Activated naive CD8-positive, alpha-beta T cell treated with anti-CD3 and anti-CD28 coated beads, Interleukin-2, amount 10 ng/mL, durations not matched to agents 7 days and 5 days (primary cell): ENCODE measurements at places on chromosomes 4 and X. TPM values are rescaled to one million over a fixed set of nuclear protein-coding genes. Genes with fewer than 3 reads are reported as not detected.

The NIPAL1 gene
- 0.97 TPM for total RNA-seq

DNA sequence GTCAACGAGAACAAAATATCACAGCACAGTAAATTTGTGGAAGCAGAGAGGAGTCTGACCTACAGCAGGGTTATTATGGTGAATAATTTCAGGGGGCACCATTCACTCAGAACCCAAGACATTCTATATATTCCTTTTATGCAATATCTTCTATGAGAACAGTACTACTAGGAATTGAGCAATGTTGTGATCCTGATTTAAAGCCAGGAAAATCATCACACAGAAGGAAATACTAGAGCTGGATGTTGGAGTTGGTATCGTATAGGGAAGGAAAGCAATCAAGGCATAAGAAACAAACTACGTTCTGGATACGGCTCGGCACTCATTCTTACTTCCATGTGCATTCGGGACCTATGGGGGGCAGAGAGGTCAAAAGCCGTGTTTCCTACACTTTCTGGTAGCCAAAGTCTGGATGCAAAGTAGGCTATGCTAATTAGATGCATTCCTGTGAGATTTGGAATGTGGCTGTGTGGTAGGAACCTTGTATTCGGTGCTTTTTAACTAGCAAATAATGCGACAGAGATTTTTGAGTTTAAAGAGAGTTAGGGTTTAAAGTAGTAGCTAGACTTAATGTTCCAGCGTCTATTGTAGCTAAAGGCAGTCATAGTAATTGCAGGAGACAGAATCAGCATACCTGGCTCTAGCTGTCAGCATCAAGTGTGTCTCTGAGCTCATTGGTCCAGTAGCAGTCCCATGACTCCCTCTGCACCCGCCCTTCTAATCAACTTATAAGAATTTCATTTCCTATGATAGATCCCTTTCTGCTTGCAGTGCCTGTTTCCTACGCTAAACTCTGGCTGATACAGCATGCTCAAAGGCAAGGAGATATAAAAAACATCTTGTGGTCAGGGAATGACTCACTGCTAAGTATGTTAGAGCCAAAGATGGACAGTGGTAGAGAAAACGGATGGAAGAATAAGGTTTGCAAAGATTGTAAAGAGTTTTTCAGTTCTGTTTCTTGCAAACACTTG is 43.3 kb upstream of the PDGFC start:
- DNase-seq, result no peak

DNA sequence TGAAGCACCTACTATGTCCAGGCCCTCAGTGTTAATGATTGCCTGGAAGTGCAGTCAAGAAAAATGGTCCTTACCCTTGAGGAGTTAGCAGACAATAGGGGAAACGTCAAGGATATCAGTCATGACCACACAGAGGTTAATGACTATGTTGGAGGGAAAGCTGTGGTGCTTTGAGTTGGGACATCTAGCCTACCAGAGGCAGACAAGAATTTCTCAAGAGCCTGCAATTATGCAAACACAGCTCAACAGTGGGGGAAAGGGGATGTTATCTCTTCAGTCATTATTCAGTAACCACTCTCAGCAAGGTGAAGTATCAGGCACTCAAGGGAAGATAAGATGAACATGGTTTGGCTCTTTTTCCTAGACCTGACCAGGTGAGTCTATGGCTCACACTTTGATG is 7.0 kb upstream of the FGFBP1 start:
- no peak for DNase-seq

The ZNF157 gene
- total RNA-seq, result 0.83 TPM

DNA sequence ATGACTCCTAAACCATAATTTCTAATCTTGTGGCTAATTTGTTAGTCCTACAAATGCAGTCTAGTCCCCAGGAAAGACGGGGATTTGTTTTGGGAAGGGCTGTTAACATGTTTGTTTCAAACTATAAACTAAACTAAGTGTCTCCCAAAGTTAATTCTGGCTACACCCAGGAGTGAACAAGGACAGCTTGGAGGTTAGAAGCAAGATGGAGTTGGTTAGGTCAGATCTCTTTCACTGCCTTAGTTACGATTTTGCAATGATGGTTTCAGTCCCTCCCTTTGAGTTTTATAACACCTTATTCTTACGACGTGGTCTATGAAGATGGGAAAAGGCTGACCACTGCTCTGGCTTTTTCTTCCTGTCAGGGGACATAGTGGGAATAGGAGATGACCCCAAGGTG is 27.0 kb upstream of the IL2 start:
- DNase-seq, result no peak

DNA sequence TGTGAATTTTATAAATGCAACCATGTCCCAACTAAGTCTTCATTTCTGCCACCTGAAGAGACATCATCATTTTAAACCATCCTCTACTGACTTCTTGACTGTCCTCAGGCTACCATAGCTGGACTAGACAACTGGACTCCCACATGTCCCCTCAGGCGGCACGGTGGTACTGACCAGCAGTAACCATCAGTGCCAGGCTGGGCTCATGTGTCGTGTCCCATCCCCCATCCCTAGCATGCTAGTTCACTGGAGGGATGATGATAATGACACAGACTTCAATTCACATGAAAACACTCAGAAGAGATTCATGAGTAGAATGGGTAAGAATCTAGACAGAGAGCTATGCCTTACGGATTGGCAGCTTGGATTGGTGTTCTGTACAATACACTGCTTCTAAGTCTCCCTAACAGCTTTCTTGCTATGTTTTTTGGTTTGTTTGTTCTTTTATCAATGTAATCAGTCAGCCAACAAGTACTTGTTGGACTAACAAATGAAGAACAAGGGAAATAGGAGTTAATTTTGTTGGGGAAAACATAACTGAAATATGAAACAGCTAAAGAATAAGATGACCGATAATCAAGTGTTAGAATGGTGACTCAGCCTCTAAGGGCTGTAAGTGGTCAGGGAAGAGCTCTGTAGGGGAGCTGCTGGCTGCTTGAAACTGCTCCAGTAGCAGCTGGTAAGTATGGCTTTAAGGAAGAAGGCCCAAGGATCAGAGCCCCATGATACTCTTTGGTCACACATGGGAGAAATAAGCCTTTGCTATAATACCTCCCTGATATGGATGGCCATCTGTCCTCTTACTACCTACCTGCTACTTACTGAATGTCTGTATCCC is 10.3 kb downstream of the ZDHHC9 start:
- DNase-seq, result no peak

The BEX3 gene
- total RNA-seq, result 15.8 TPM

GRCh38 chrX:14843666-14844065 is 29.2 kb downstream of the FANCB start:
- no peak for DNase-seq

- no peak for DNase-seq
Observed at GRCh38 chr4:87532109-87532508, 2.9 kb upstream of the SPARCL1 start.

DNA sequence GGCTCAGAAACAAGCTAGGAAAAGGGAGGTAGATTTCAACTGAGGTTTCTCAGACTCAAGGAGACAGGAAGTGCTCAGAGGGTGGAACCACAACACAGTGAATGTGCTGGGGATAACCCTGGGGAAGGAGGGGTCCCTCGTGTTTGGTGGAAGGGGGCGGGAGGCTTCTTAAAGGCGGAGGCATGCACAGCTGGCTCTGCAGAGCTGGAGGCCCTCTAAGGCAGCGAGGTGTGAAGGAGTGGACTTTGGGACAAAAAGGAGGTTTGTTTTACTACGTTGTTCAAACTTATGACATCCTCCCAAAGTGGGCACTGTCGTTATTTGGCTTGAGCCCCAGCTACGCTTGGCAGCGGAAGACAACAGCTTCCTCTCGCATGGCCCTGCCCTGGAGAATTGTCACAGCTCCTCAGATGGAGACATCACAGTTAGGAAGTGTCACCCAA is 21.7 kb upstream of the MTM1 start:
- peak; percentile 46 for DNase-seq

- no peak for DNase-seq
Observed at GRCh38 chr4:946517-947471, 14.5 kb downstream of the TMEM175 start.

DNA sequence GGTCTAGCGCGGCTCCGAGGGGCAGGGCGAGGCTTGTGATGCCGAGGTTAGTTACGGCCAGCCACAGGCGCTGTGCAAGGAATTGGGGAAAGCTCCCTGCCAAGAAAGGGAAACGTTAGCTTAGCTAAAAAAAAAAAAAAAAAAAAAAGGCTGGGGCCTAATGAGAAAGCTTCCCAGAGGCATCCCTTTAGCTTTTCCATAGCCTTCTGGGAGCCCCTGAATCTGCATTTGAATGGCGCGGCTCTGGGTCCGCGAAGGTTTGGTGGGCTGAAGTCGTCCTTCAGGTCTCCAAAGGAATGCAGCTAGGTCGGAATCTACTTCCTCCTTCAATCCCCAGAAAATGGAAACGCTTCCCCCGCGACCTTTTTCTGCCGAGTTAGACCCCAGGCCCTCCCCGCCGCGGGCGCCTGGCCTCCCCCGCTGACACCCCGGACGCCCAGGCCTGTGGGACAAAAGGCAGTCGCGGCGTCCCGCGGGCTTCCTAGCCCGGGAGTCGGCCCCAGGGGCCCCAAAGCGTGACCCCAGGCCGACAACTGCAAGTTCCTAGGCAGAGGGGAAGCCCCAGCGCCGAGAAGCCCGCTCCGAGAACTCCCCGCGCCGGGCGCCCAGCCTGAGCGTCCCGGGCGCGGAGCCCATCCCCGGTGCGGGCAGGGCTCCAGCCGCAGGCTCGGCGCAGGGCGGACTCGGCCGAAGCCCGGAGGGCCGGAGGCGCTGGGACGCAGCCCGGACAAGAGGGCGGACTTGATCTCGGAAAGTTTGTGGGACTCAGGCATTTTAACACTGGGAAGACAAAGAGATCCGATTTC is 605 bp upstream of the FAT1 start:
- peak; percentile 37 for DNase-seq

DNA sequence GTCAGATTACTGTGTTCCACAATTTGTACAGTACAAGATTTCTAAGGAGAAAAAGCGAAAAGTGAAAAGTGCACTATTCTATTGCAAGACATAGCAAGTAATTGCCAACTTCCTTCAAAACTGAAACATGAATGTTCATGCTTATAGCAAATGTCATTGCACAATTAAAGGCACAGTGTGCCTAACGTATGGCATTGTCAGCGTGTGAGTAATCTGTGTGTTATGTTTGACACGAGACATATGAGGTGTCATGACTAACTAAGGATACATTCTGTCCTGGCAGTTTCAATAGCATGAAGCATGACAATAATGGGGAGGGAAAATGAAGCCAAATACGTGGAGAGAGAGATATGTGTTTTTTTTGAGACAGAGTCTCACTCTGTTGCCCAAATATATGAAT is 33.6 kb upstream of the TBC1D9 start:
- no peak for DNase-seq

The SPANXC gene
- not detected for total RNA-seq

The BRS3 gene
- total RNA-seq, result not detected

DNA sequence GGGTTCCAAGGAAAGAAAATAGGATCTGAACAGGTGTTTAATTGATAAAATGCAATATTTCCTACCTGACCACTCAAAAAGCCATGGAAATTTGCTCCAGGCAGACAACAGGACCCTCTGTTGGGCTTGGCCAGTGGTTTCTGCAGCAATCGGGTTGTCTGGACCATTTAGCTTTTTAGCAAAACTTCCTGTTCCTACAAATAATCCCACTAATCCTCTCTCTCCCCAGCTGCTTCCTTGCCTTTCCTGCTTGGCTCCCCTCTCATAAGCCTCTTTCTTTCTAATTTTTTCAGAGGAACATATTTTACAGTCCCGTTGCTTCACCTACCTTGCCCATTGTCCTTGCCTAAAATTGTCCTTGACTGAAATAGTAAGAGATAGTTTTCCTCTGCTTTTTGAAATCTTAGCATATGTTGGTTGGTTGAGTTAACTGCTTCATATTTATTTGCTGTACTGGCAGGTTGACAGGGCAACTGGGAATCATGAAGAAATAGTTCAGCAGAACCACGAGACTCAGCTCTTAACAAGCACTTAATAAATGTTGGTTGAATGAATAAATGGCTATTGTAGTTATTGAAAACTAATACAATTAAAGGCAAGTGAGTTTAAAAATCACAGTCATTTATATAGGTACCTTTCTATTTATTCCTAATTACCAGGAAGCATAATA is 259.8 kb downstream of the KCNIP4 start:
- no peak for DNase-seq

The HAND2 gene
- not detected for total RNA-seq

- DNase-seq, result no peak
Observed at GRCh38 chr4:176436293-176436973, 116.7 kb downstream of the SPCS3 start.

The CFAP47 gene
- total RNA-seq, result not detected

DNA sequence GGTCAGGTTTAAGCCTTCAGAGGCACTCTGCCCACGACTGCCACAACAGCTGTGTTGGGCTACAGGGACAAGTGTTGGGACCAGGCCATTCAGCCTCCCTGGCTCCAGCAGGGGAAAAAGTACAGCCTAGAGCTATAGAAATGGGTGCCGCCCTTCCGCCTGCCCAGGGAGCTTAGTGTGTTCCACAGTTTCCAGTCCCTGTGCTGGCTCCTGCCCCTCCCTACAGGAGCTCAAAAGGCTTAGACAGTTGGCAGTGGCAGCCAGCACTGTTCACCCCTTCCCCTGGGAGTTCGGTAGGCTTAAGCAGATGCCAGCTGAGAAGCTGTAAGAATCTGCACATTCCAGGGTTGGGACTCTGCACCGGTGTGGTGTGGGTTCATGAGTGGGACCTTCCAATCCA is 408.2 kb upstream of the INTU start:
- no peak for DNase-seq

DNA sequence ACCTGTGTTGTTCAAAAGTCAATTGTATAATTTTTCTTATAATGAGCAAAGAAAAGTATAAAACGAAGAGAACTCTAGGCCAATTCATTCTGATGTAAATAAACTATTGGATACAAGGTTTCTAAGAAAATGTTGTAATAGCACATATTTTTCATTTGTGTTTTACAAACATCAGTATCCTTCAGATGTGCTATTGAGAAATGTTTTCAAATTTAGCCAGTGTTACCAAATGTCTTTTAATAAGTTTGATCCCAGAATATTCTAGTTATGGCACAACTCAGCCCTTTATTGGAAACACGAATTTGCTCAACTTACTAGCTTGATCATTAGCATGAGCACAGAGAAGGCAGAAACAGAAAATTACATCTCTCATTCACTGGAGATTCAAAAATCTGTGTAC is 319.3 kb downstream of the IL15 start:
- no peak for DNase-seq

DNA sequence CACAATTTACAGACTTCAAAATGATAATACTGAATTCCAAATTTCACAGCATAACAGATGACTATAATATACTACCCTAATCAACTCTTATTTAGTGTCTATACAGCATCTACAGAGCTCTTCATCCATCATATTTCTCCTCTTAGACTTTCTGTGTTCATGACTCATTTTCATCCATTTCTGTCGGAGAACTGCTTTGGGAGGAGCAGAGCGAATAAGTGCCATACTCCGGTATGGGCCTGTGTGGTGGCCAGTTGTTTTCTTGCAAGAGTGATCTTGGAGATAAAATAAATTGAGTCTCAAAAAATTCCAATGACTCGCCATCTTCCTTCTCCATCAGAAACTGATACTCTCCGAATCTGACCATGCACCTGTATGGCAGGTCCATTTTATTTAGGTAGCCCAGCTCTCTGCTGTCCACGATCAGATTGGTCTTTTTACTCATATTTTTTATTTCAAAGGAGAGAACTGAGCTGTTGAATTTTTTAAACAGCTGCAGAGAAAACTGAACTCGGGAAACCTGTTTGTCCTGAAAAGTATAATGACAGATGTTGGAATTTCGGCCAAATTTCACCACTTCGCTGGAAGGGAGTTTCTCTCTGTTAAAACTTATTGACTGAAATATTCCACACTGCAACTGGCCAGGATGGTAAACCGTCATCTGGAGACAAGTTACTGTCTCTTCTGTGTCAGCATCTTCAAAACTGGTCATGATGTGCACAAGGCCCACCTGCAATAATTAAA is 7.8 kb downstream of the TIFA start:
- DNase-seq, result no peak

The USP26 gene
- total RNA-seq, result not detected
